Fibroblast of the aortic adventitia (primary cell): ENCODE measurements at places on chromosomes 4 and X. TPM values are rescaled to one million over a fixed set of nuclear protein-coding genes. Genes with fewer than 3 reads are reported as not detected.

The DIAPH2 gene
- 33.3 and 42.3 TPM in 2 replicates for total RNA-seq

The EIF4E gene
- 128 and 160 TPM in 2 replicates for total RNA-seq

The GSPT2 gene
- 9.8 and 11.5 TPM in 2 replicates for total RNA-seq

The ABCG2 gene
- total RNA-seq, result 0.90 and 7.0 TPM in 2 replicates
